ENCODE measurements at places on chromosomes 1 and 21.

GRCh38 chr1:67535474-67535873 is 105.3 kb upstream of the SERBP1 start:
- peak; percentile 25 for DNase-seq

DNA sequence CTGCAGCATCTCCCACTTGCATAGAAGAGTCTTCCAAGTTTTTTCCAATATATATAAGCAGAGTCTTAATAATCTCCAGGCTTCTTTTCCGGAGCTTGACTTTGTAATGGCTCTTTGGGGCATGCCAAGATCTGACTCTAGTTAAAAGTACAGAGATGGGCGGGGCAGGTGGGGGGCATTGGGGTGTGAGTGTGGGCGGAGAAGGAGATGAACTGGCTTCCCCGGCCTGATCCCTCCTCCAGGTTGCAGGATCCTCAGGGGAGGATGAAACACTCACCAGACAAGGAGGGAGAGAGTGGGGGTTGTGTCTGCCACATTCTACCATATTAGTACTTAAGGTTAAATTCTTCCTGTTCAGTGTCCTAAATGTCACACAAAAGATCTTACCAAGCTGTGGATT is 23.0 kb downstream of the S100A10 start:
- no peak for DNase-seq

- no peak for DNase-seq
These were observed 36.2 kb downstream of the LDLRAP1 start for GRCh38 chr1:25579292-25580252.

DNA sequence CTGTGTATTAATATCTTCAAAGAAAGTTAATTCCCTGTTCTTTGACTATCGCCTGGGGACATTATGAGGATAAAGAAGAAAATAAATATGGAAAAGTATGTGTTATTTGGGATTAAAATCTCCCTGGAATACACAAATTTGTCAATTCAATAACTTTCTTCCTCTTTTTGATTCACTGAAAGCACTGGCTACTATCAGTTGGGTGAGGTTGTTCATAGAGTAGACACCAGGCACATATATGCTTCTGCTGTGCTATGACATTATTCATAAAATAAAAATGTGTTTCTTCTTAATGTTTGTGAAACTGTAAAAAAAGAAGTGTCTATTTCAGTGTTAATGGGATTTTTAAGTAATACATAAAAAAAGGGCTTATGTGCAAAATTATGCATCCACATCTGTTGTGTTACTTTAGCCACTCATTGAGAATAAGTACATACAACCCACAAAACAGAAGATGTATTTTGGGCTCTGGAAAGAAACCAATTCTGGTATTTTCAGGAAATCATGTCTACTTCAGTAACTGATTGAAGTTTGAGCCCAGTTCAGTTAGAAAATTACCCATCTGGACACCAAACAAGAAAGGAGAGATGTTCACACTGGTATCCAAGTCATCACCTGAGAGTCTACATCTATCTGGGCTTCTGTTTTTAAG is 169.4 kb downstream of the GABPA start:
- DNase-seq: no peak

DNA sequence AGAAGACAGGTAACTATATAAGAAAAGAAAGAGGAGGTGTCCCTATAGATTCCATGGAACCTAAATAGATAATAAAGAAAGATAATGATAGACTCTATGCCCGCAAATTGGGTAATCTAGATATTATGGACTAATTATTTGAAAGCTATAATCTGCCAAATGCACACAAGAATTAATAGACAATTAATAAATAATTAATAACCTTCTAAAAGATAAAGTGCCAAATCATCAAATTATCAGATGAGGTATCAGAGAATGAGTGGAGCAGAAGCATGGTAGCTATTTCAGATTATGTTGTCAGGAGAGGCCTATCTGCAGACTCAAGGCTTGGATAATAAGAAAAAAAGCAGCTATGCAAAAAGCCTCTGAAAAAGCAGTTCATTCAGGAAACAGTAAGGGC is 1120.8 kb downstream of the PLA2G4A start:
- DNase-seq: no peak

DNA sequence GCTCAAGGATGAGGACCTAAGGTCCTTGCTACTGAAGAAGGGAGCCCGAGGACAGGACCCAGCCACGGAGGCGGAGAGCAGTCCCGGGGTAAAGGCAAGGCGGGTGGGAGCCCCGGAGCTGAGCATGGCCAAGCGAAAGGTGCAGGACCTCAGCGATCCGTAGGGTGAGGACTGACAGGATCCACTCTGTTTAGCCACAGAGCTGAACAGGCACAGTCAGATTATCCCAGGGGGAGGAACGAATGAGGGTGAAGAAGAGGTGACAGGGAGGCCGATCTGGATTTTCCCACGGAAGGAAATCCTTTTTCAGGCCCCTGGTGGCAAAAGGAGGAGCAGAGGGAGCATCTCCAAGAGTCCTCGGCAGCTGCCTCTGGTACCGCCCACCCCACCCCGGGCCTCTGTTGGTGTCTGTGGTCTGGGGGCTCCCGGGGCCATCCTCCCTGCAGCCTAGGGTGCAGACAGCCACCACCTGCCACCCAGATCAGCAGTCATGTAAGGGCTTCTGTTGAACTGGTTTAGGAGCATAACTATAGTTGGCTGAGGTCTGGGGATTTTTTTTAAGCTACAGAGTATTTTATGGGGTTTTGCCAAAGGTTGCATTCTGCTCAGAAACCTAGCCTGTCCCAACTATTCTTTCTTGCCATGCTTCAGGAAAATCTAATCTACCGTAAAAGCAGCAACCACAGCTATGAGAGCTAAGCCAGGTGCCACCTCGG is 32.3 kb upstream of the LBR start:
- DNase-seq: no peak

DNA sequence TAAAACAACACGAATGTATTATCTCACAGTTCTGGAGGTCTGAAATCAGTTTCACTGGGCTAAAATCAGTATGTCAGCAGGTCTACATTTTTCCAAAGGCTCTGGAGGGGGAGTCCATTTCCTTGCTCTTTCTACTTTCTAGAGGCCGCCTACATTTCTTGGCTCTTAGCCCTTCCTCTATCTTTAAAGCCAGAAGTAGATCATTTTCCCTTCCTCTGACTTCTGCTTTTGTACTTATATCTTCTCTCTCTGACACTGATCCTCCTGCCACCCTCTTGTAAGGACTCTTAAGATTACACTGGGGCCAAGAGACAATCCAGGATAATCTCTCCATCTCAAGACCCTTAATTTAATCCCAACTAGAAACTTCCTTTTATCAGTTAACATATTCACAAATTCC is 41.4 kb downstream of the MSH4 start:
- no peak for DNase-seq

GRCh38 chr1:182568647-182569284 is 20.3 kb downstream of the RNASEL start:
- DNase-seq: no peak

- DNase-seq: no peak
These were observed 7.8 kb upstream of the CDK18 start for GRCh38 chr1:205496661-205497060.

DNA sequence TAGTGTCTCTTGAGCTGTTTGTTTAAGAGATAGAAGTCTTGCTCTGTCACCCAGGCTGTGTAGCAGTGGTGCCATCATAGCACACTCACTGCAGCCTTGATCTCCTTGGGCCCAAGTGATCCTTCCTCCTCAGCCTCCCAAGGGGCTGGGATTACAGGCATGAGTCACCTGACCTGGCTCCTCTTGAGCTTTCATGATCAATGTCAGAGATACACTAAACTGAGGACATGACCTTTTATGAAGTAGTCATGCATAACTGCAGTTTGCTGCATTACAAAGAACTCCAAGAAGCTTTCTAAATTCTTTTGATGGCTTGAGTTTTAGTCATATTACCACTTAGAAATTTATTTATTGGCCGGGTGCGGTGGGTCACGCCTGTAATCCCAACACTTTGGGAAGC is 77.7 kb downstream of the CC2D1B start:
- no peak for DNase-seq

DNA sequence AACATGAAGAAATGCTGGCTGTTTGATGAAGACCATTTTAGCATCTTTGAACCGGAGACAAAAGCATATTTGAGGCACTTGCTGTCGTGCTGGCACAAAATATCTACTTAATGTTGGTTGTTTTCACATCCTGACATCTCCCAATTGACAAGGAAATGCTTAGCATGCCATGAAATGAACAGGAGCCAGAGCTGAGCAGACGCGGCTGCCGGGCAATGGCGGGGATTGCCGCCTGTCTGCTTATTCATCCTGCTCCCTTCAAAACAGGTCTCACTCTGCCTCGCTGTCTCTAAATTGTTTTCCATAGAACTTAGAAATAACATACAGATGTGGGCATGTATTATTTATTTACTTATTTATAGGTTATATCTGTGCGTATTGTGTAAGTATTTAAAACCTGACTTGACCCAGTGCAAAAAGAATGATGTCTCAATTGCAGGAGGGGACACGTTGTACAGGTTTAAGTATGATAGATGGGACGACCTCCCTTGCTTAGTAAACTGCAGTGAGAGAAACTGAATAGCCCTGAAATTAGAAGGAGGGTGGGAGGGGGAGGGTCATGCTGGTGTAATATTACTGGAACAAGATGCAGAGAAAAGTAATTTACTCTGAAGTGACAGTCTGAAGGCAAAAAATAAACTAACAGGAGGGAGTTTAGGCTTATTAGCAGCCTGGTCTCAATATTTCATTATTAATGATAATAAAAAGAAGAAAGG is 590.4 kb upstream of the PLXNA2 start:
- peak; percentile 85 for DNase-seq

GRCh38 chr1:230261928-230262650 is 164.0 kb downstream of the PGBD5 start:
- DNase-seq: no peak

DNA sequence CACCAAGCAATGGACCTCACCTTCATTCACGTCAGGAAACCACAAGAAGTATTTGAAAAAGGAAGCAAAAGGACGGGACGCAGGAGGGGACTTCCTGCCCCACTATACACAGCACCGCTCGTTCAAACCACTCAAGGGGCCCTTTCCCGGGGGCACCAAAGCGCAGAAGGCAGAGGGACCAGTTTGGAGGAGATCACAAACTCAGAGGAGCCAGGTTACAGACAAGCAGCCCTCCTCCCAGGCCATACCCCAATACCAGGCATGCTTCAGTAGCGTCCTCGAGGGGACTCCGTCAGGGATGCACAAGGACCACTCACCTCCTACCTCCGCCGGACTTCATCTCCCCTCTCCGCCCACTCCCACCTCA is 685 bp downstream of the CRTC2 start:
- DNase-seq: no peak

- peak; percentile 63 for DNase-seq
These were observed 79.1 kb downstream of the NDUFS5 start for GRCh38 chr1:39105061-39105840.

DNA sequence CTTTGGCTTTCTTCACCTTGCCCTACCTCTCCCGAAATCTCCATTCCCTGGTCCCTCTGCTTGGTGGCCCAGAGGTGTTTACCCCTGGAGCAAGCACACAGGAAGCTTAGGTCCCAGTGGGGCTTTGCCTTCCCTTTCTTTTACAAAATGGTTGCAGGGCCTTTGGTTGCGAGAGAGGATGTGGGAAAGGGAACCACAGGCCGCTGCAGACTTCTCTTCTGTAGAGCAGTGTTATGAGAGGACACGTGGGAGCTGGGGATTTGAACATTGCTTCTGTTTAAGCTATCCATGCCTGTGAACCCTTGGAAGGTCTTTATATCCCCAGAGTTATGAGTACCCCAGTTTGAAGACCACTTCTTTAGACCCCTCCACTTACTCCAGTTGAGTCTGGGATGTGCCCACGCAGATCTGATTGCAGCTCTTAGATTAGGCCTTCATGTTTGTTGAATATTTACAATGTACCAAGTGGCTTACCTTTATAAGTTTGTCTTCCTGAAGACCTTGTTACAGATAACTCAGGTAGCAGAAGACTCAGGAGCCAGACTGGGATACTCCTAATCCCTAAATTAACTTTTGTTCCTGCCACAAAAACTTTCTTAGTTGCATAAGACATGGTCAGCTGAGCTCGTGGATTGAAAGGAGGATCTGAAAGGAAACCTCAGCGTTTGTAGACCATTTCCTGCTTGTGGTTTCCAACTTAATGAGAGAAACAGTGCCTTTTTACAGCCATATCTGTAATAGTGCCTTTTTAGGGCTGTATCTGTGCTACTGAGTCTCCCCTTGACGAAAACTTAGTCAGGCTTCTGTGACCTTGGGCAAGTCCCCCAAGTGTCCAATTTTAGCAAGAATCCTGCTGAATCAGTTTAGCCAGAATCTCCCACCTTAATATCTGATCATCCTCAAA is 21.9 kb upstream of the IVNS1ABP start:
- DNase-seq: no peak

GRCh38 chr1:157992833-157993146 is 655 bp upstream of the KIRREL1 start:
- no peak for DNase-seq

DNA sequence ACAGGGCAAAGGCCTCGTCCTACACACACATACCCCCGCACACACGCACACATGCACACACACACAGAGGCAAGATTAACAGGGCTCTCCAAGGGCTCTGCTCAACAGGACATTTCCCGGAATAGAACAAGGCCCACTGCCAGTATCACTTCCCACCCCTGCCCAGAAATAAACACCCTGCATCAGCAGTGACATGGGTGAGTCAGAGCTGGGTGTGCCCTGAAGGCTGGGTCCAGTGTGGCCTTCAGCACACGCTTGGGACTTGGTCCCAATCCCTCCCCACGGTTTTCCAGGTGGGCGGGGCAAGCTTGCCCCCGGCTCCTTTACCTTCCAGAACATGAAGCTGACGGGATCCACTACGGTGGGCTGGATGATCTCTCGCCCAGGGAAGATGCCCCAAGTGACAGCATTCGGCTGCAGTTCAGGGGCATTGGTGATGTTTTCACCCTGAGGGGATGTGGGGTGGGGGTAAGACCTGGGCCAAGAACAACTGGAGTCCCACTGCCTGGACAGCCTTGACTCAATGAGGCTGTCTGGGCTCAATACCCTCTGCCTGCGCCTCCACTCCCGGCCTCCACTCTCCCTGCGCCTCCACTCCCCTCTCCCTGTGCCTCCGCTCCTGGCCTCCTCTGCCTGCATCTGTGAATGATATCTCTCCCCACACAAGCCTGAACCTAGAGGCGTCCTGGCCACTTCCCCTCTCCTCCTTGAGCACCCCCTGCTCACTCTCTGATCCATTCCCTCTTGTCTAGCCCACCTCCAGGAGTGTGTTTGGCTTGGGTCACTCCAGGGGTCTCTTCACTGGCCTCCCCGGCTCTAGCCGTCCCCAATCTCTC is 14.7 kb downstream of the MTHFR start:
- no peak for DNase-seq
